ENCODE measurements at places on chromosomes 2 and 18.

DNA sequence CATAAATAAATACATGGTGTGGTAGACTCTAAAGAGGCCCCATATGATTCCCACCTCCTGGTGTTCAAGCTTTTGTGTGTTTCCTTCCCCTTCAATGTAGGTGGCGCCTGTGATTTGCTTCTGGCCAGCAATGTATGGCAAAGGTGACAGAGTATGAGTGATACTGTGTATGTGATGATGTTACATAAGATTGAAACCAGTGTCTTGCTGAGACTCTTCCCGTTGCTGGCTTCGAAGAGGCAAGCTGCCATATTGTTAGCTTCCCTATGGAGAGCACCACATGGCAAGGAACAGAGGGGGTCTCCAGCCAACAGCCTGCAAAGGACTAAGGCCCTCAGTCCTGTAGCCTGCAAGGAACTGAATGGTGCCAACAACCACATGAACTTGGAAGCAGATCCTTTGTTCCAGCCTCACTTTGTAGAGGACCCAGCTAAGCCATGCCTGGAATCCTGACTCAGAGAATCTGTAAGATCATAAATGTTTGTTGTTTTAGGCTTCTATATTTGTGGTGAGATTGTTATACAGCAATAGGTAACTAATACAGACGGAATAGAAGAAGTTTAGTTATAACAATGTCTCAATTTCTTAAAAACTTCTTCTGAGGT, 1.7 kb upstream of the SMAD4 start:
- no peak for DNase-seq

DNA sequence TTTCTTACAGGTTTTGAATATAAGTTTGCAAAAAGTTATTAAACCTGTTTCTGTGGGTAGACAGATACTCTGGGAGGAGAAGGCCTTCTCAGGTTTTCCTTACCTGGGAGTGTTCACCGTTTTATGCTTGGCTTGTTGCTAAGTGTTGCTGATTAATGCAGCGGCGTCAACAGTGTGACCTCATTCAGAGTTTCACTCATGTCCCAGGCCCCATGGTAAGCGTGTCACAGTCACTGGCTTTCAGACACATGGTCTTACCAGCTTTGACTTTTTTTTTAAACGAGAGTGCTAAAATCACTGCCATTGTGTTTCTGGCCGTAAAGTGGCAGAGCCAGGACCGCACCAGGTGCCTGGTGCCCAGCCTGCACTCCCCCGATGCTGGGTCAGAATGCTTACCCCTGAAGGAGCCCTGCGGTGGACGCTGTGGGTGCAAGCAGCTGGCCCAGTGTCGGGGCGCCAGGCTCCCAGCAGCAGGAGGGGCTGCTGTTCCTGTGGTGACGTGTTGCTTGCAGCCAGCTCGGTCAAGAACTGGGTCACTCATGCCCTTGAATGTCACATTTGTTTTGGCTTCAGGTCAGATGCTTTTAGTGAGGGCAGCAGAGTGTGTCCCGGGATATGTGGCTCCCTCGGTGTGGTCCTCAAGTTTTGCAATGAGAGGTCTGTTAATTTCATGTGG, 3.5 kb downstream of the CAPN10 start:
- DNase-seq, result no peak

GRCh38 chr18:74996996-74997395, 211.9 kb downstream of the PTGR3 start:
- DNase-seq, result no peak

- no peak for DNase-seq
Measured at GRCh38 chr2:201847481-201847880, 41.1 kb downstream of the CDK15 start.

DNA sequence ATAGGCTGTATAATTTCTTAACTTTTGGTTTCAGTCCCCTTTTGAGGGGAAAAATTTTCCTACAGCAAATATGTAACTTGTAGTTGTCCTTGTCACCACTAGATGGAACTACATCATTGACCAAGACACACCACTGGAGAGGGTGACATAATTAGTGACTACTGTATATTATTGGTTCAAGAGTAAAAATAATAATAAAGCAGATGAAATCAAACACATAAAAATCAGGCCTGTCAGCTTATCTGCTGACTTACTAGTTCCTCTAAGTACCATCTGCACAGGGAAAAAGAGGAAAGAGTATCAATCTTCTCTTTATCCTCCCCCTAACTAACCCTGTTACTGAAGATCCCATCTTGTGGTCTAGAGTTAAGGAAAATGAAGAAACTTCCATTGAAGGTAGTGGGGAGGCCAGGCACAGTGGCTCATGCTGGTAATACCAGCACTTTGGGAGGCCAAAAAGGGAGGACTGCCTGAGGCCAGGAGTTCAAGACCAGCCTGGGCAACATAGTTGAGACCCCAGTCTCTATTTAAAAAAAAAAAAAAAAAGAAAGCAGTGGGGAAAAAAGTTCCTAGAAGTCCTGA, 29.6 kb upstream of the ENOSF1 start:
- DNase-seq, result no peak

- no peak for DNase-seq
Measured at GRCh38 chr2:99803846-99804245, 314.0 kb upstream of the REV1 start.

- no peak for DNase-seq
Measured at GRCh38 chr2:86396291-86396785, 44.8 kb upstream of the KDM3A start.

DNA sequence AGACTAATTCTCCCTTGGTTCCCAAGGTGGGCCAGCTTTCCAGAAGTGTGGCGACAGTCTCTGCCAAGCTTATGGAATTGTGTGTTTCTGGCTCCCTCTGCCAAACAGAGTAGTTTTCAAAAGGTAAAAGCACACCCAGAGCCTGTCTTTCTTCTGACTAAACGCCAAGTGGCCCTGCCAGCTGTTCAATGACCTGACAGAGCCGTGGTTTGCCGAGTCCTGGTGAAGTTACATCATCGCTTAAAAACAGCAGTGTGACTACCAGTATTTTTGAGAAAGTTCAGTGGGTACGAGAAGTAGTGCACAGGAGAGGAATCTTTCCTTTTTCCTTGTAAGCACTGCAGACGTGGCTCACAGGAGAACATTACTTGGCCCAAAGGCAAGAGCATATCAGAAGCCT, 1.9 kb downstream of the PER2 start:
- DNase-seq, result no peak

GRCh38 chr2:54629914-54630857, 93.3 kb upstream of the EML6 start:
- DNase-seq, result no peak

DNA sequence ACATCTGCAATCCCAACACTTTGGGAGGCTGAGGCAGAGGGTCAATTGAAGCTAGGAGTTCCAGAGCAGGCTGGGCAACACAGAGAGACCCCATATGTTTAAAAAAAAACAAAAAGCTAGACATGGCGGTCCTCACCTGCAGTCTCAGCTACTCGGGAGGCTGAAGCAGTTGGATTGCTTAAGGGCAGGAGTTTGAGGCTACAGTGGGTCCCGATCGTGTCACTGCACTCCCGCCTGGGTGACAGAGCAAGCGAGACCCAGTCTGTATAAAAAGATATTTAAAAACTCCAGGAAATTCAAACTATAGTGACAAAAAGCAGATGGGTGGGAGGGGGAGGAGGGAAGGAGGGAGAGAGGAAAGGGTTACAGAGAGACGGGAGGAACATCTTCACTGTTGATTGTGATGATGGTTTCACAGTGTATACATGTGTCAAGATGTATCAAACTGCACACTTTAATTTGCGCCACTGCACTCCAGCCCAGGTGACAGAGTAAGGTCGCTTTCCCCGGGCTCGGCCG, 942 bp upstream of the ZNF236 start:
- DNase-seq, result no peak

GRCh38 chr18:42614619-42615293, 500.7 kb downstream of the RIT2 start:
- DNase-seq, result no peak

DNA sequence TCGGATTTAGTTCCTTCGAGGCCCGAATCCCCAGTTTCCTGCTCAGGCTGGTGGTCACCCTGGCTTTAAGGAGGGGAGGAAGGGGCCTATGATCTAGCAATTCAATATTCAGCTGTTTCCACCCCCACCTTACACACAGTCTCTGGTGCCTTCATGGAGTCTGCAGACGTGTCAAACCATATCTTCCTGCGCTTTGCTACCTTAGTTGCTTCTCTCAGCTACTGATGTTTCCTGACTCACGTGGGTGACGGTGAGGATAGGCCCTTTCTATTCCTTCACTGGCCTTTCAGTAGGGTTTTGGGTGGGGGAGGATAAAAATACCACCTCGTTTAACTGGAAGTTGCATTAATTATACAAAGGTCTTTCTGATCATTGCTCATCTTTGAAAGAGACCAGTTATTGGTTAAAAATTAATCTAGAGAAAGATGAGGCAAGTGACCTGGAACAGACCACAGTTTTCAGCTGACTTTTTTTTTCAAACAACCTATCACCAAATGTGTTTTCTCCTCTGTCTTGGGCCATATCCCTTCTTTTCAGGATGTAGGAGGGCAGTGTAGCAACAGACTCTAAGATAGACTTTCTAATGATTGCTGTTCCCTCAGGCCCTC, 49.7 kb downstream of the SH2D6 start:
- DNase-seq, result no peak

GRCh38 chr18:13217466-13217961, 1.0 kb upstream of the LDLRAD4 start:
- no peak for DNase-seq

DNA sequence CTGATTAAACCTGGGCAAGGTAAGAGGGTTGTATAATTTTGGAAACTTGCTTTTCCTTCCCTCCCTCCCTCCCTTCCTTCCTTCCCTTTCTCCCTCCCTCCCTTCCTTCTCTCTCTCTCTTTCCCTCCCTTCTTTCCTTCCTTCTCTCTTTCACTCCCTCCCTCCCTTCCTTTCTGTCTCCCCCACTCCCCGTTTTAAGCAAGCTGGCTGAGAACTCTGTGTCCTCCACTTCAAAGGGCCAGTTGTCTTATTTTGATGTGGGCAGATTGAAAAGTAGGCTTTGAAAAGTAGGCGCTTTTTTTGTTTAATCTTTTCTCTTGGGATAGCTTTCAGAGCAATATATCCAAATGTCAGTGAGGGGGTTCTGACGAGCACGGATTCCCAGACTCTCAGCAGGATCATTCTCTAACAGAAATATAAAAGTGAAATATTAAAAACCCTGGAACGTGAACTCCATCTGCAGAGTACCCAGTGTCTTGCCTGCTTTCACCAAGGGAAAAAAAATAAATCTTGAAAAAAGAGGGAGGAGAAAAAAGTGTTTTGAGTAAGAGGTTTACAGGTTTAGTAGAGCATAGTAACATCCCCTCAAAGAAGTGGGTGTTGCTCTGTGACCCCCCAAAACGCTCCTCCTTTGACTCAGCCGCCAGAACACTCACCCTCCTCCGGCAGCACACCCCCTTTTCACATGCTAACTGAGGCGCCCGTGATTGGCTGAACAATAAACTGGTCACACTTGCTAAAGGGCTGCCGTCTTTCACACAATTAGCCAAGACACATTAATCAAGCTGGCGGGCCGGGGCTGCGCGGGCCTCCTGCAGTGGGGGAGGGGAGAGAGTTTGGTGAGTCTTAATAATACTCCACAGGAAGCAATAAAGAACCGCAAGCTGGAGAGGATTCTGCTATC, 52.2 kb downstream of the CDK15 start:
- no peak for DNase-seq

- no peak for DNase-seq
Measured at GRCh38 chr18:3425446-3425845, 24.5 kb upstream of the TGIF1 start.

- no peak for DNase-seq
Measured at GRCh38 chr2:164479460-164479859, 141.8 kb downstream of the GRB14 start.

GRCh38 chr2:66477135-66477842, 42.4 kb downstream of the MEIS1 start:
- no peak for DNase-seq

DNA sequence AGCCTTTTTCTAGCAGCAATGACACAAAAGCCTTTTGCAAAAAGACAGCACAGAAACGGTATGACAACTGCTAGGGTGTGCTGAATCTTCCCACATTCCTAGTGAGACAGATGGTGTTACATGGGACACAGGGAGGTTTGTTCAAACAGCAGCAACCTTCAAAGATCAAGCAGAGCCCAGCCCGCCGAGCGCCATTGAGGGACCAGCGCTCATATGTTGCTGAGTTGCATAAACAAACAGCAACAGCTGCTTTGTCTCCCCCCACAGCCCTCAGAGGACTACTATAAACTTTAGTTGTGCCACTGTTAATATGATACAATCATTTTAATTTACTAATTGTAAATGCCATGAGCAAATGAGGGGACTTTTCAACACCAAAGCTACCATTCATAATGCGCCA, 117.7 kb downstream of the ZEB2 start:
- no peak for DNase-seq

DNA sequence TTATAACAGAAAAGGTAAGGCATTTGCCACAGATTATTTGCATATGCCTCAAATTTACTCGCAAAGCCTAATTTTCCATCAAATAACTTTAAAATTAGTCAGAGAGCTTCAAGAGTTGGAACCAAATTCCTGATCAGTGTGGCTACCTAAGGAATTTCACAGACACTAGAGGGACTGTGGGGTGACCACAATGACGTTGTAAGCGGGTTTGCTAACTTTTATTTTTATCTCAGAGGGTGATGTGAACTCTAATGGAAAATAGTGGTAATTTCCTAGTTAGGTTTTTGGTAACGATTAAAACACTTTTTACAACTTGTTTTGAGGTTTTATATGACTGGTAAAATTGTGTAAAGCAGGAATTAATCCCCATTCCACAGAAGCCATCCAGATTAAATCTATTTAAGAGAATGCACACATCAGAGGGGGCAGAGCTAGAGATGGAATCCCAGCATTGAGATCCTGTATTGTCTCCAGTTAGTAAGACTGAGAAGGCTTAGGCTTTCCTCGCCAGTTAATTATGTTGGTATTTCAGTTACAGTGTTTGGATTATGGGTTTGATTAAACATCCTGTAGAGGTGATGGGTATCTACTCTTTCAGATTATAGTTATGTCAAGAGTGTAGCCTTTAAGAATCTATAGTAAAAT, 129.0 kb downstream of the GPD2 start:
- DNase-seq, result no peak

DNA sequence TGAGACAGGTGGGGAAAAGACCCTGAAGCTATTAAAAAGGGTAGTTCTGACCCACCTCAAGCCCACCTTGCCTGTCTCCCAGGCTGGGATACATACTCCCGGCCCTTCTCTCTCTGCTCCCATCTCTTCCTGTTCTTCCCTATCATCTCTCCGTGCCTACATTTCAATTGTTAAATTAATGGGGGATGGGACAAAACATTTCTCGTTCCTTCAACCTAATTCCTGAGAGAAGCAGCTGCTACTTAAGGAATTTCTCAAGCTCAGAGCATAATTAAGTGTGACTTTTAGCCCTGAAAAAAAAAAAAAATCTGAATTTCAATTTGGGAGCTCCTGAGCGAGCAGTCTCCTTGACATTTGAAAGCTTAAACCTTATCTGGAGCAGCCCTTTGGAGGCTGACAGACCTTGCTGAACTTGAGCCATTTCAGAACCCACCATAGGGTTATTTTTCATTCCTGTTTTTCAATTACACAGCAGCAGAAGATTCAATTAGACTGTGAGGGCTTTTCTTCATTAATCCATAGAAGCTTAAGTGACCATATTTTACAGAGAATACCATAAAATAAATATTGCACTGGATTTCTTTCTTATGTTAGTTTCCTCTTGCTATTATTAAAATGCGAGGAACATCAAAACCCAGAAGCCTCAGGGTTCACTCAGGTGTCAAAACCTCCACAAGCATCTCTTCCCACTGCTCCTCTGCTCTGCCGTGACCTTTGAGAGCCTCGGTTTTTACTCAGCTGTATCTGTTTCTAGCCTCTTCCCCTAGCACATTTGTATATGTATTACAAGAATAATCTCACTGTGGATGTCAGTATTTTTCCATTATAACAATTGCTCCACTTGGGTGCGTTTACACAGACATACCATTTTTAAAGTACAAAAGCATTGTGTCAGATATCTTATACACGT, 125.7 kb downstream of the B3GNT2 start:
- no peak for DNase-seq
